ENCODE measurements at places on chromosomes 2 and 18. TPM values are rescaled to one million over a fixed set of nuclear protein-coding genes. Genes with fewer than 3 reads are reported as not detected.

The GPR39 gene
- total RNA-seq = 43.2 TPM

The LYPD6 gene
- 2.4 TPM for total RNA-seq

The POTEC gene
- total RNA-seq = not detected

The ME2 gene
- 21.9 TPM for total RNA-seq

The ACVR2A gene
- 5.5 TPM for total RNA-seq

The PLGLB1 gene
- total RNA-seq = 0.62 TPM

The DPYSL5 gene
- total RNA-seq = not detected

The GTF2A1L gene
- total RNA-seq = not detected

The ASXL3 gene
- total RNA-seq = not detected

The HS1BP3 gene
- total RNA-seq = 17.8 TPM

The ALPP gene
- 14.4 TPM for total RNA-seq

The ALLC gene
- not detected for total RNA-seq

The IL1A gene
- total RNA-seq = 0.11 TPM

The SLC8A1 gene
- total RNA-seq = 1.6 TPM

The TACR1 gene
- total RNA-seq = not detected

The EMILIN1 gene
- total RNA-seq = 0.69 TPM

The PREPL gene
- 30.2 TPM for total RNA-seq

The SLC5A7 gene
- total RNA-seq = 0.06 TPM

The ATF2 gene
- total RNA-seq = 15.0 TPM

The DSEL gene
- total RNA-seq = 19.0 TPM

The CHMP1B gene
- total RNA-seq = 81.9 TPM

The DLGAP1 gene
- total RNA-seq = not detected

The CFC1 gene
- total RNA-seq = not detected
